ENCODE measurements at places on chromosomes 4 and X.

- H3K4me3 ChIP-seq, result no peak overlapping the region
- no peaks in the 10 kb centered on the region for H3K36me3 ChIP-seq
- no peaks in the 10 kb centered on the region for H3K4me1 ChIP-seq
- H3K27me3 ChIP-seq, result no peaks in the 10 kb centered on the region
- no peak overlapping the region for H3K27ac ChIP-seq
- no peak for DNase-seq
Measured at GRCh38 chr4:66797608-66798007, 747.7 kb downstream of the CENPC start.

- H3K27me3 ChIP-seq, result peaks cover 2% of the 10 kb centered on the region
- H3K27ac ChIP-seq, result no peak overlapping the region
- H3K4me3 ChIP-seq, result no peak overlapping the region
- peaks cover 41% of the 10 kb centered on the region for H3K4me1 ChIP-seq
- H3K36me3 ChIP-seq, result no peaks in the 10 kb centered on the region
- no peak for DNase-seq
Measured at GRCh38 chrX:40282348-40282747, 184.6 kb upstream of the BCOR start.

DNA sequence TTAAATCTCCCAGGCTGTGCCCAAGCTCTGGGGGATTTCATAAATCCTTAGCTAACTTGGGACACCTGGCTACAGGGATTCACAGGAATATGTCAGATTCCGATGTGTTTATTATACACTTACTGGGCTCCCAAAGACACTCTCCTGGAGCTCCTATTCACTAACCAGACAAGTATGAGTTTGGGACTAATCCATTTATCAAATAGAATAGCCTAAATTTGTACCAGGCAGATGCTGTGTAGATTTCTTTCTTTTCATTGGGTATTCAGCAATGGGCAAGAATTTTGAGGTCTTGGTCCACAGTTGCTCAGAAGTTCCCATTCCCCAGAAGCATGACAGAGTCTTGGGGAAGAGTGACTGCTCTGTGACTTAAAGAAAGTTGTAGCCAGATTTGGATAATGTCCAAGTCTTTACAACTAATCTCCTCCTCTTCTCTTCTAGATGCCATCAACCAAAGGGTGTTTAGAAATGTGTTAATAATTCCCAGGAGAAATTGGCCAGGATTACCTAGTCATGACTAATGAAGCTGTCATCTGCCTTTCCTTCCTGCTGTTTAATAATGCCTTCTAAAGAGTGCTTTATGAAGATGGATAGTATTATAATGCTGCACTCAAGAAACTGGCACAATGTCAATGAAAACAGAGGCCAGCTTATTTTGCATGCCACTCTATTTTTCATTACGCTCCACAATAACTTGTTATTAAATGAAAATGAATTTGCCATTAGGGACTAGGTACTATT is 120.9 kb downstream of the CHIC2 start:
- no peaks in the 10 kb centered on the region for H3K4me1 ChIP-seq
- H3K27ac ChIP-seq, result no peak overlapping the region
- no peak for DNase-seq
- peaks cover 2% of the 10 kb centered on the region for H3K36me3 ChIP-seq

DNA sequence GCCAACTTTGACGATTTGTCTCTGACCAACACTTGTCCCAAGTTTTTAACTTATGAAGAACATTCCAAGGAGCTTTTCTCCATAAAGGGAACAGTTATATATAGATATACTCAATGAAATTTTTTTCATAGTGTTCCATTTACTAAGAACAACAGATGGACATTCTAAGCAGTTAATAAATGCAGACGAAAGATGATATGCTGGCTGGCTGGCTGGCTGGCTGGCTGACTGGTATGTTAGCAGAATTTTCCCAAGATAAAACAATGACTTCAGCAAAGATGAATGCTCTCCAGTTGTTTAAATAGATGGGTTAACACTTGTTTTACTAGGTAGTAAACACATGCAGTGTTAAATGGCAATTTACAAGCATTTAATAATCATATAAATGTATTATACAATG is 62.2 kb downstream of the SPANXN3 start:
- H3K27me3 ChIP-seq, result no peaks in the 10 kb centered on the region
- no peaks in the 10 kb centered on the region for H3K4me1 ChIP-seq
- no peak overlapping the region for H3K27ac ChIP-seq

DNA sequence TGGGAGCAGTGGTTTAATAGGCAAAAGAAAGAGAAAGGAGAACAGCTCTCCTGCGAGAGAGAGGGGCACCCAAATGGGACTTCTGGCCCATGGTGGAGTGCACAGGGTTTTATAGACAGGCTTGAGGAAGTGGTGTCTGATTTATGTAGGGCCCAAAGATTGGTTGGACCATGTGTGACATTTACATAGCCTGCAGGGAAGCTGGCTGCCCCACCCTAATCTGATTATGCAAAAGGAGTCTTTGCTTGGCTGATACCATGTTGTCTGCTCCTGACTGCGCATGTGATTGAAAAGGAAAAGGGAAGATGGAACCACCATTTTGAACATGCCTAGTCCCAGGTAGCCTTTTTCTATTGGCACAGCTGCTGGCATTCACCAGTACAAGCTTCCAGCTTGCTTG is 100.0 kb upstream of the DIPK2B start:
- H3K36me3 ChIP-seq, result no peaks in the 10 kb centered on the region
- H3K4me3 ChIP-seq, result no peak overlapping the region
- H3K4me1 ChIP-seq, result no peaks in the 10 kb centered on the region
- no peak for DNase-seq
- H3K27me3 ChIP-seq, result no peaks in the 10 kb centered on the region

DNA sequence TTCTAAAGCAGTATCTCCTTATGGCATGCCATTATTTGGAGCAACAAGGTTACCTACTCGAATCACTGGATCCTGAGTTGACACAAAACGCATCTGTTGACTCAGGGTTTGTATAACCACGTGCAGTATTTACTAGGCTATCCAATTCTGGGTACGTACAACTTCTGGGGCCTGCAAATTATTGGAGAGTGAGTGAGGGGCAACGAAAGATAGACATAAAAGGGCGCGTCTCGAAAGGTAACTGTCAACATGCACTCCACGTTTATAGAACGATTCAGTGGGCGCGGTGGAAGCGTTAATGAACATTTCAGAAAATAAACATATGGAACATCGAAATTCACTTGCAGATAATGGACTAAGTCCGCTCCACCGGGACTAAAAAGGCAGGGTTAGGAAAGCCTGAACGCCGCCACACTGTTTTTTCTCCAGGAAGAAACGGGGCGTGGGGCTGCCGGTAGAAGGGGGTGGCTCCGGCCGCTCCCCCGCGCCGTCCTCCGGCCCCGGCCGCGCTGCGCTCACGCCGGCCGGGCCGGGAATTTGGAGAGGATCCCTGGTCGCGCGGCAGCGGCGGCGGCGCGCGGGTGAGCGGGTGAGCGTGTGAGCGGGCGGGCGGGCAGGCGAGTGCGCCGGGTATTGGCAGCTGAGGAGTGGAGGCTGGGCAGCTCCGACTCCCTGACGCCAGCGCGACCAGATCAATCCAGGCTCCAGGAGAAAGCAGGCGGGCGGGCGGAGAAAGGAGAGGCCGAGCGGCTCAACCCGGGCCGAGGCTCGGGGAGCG is at the start of gene SMAD1:
Gene SMAD1 (plus strand): TSS at position 690 of the 778 bp plus-strand sequence. CDS start 32,761 bp downstream, outside the sequence.
- no peak within 1 kb of the TSS for H3K4me3 ChIP-seq
- peaks cover 4% of the 10 kb centered on the region for H3K27me3 ChIP-seq
- peak; percentile 51 for DNase-seq
- H3K4me1 ChIP-seq, result peaks cover 13% of the 10 kb centered on the region

- H3K27ac ChIP-seq, result no peak overlapping the region
- no peak overlapping the region for H3K4me3 ChIP-seq
- no peaks in the 10 kb centered on the region for H3K4me1 ChIP-seq
- peaks cover 4% of the 10 kb centered on the region for H3K27me3 ChIP-seq
- DNase-seq, result no peak
Measured at GRCh38 chr4:81685104-81685503, 213.4 kb upstream of the RASGEF1B start.

DNA sequence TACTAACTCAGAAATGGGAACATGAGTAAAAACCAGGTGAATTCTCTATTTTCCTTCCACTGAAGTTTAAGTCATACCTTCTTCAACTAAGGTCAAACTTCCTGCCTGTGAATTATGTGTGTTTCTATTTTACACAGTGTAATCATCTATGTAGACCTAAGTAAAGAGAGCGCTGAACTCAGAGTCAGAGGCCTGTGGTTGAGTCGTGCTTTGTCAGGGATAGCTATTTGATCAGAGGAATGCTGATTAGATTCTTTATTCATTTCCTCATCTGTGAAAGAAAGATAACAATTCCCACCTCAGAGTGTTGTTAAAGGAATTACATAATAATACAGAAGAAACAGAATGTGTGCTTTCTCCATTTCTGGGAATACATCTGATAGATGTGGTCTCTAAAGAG is 654.1 kb downstream of the STIM2 start:
- DNase-seq, result no peak
- no peaks in the 10 kb centered on the region for H3K27me3 ChIP-seq
- no peak overlapping the region for H3K27ac ChIP-seq
- no peaks in the 10 kb centered on the region for H3K36me3 ChIP-seq

- no peak for DNase-seq
- no peak overlapping the region for H3K4me3 ChIP-seq
- no peaks in the 10 kb centered on the region for H3K27me3 ChIP-seq
Measured at GRCh38 chrX:16310326-16310725, 143.0 kb downstream of the MAGEB17 start.

DNA sequence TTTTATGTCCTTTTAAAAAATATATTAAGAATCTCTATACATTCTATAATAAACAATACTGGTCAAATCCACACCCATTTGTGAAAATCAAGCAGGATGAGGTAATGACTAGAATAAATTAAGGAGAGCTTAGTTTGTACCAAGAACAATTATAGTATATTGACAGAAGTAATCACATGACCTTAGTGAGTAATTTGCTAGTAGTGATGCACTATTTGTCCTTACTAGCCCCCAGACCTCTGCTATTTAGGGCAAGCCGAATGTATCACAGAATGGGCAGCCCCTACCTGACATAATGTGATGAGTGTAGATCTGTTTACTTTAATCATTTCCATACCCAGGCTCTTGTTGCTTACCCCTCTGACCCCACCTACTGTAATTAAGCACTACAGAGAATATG is 15.8 kb downstream of the ATP1B4 start:
- H3K27me3 ChIP-seq, result peaks cover 2% of the 10 kb centered on the region
- no peak overlapping the region for H3K4me3 ChIP-seq
- H3K4me1 ChIP-seq, result peaks cover 6% of the 10 kb centered on the region
- H3K36me3 ChIP-seq, result no peaks in the 10 kb centered on the region

GRCh38 chr4:8860096-8860891 is 11.3 kb downstream of the HMX1 start:
- no peaks in the 10 kb centered on the region for H3K36me3 ChIP-seq
- H3K4me1 ChIP-seq, result peaks cover 3% of the 10 kb centered on the region
- no peak for DNase-seq
- H3K4me3 ChIP-seq, result no peak overlapping the region
- H3K27ac ChIP-seq, result peak overlapping the region; percentile 73
- peaks cover 55% of the 10 kb centered on the region for H3K27me3 ChIP-seq

DNA sequence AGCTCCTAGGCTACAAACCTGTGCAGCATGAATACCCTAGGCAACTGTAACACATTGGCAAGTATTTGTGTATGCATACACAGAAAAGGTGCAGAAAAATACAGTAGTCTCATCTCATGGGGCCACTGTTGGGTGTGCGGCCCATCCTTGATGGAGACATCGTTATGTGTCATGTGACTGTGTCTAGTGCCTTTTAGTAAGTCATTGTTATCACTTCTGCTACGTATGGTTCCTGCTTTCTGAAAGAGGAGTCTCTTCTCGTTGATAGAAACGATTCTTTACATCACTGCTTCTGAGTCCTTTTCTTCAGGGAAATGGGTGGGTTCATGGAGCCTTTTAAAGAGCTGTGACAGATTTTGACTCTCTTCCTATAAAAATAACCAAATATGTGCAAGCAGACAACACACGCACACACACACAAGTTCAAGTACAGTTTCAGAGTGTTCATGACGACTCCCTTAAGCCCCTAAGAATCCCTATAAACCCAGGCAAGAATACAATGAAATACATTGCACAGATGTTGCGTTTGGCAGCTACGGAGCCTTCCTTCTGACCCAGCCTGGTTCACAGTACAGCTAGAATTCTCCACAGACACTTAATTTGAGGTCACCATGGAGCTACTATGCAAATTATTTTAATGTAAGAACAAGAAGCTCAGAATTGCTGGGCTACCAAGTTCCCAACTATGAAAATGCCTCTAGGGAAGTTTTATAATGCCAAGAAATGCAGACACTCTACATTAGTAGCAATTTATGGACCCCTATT is 10.2 kb upstream of the STK32B start:
- no peaks in the 10 kb centered on the region for H3K36me3 ChIP-seq
- H3K27me3 ChIP-seq, result peaks cover 19% of the 10 kb centered on the region
- no peak for DNase-seq
- H3K4me1 ChIP-seq, result no peaks in the 10 kb centered on the region

DNA sequence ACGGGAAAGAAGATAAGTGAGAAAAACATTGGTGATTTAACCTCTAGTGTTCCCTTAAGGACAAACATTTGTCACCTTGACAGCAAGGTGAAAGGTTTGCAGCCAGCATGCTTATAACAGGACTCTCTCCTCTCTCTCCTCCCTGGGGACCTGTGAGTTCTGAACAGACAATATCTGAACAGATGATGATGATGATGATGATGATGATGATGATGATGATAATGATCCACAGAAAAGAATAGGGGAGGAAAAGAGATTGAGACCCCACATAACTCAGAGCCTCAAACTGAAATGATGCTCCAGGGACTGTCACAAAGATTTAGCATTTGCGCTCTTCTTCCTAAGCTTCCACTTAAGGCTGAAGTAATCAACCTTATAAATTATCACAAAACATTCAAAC is 103.9 kb downstream of the SLC10A7 start:
- no peaks in the 10 kb centered on the region for H3K4me1 ChIP-seq
- H3K27ac ChIP-seq, result no peak overlapping the region

DNA sequence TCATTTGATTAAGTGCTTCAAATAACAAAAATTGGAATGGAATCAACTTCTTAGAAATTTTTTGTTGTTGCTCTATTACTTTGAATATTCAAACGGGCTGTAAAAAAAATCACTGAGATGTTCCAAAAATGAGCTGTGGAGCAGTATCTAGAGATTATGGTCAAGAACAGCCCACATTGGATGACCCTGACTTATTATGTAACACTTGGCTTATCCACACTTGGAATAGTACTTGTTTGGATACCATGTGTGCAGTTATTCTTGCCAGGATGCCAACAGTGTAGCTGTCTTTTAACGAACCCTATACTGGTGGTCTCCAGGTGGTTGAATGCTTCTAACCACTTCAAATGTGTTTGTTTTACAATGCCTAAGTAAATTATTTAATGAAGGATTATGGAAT is 64.9 kb upstream of the CAMK2D start:
- no peak overlapping the region for H3K4me3 ChIP-seq
- H3K4me1 ChIP-seq, result peaks cover 32% of the 10 kb centered on the region
- H3K27me3 ChIP-seq, result no peaks in the 10 kb centered on the region
- DNase-seq, result no peak
- H3K27ac ChIP-seq, result no peak overlapping the region

- H3K4me3 ChIP-seq, result no peak overlapping the region
- H3K36me3 ChIP-seq, result no peaks in the 10 kb centered on the region
- no peak overlapping the region for H3K27ac ChIP-seq
- H3K4me1 ChIP-seq, result no peaks in the 10 kb centered on the region
- DNase-seq, result no peak
Measured at GRCh38 chr4:78213218-78213617, 156.1 kb downstream of the FRAS1 start.

All from activated CD4-positive, alpha-beta T cell treated with anti-CD3 and anti-CD28 coated beads, Interleukin-2, amount 10 ng/mL, durations not matched to agents 7 days and 5 days (primary cell).